Stimulated activated CD8-positive, alpha-beta memory T cell treated with anti-CD3 and anti-CD28 coated beads, Interleukin-15, amount 100 ng/mL, for 4 hours (primary cell): ENCODE measurements at places on chromosomes 4 and X.

GRCh38 chr4:9811806-9812205 lies 30.4 kb downstream of the DRD5 start:
- no peak for DNase-seq

GRCh38 chrX:112857478-112857878 lies 16.8 kb upstream of the AMOT start:
- DNase-seq: no peak

DNA sequence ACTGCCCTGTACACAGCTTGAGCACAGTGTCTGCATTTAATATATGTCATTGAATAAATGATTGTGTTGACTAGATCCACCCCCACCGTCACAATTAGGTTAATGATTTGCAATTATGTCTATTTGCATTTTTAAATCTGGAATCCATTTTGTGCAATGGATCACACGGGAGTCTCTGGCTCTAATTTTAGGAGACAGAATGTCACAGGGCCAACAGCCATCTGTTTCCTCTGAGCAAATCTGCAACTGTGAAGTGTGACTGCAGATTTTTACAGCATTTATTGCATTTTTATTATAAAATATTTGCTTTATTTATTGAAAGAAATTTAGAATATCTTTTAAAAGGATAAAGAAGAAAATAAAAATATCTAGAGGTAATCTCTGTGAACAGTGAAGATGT lies 316.8 kb downstream of the HS3ST1 start:
- no peak for DNase-seq

DNA sequence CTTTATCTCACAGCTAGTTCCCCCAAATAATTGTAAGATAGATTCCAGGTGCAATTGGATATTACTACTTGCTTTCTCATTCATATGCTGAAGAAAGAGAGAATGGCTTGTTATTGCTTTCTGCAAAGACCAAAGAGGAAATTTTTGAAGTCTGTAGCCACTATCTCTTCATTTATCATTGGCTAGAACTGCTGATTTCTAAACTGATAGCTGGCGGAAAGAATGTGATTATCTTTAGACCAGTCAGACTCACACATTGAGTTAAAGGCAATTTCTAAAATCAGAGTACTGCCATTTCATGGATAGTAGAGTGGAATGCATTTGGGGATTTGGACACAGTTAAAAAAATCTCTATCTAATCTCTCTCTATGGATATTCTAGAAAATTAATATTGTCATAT lies 12.4 kb upstream of the TMPRSS11E start:
- DNase-seq: no peak

DNA sequence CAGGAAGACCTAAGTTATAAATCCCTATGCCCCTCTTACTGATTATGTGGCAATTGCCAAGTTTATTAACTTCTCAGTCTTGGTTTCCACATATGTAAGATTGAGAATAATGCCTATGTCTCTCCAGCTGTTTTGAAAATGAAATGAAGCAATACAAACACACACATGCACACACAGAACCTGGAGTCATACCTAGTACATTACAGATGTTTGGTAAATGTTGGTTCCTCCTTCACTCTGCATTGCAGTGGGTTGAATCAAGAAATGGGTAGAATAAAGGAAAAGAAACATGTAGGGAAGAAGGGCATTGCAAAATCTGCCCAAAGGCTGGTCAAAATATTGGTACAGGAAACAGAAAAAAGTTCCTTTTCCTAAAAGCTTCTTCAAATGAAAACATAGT lies 309.9 kb upstream of the EMCN start:
- DNase-seq: no peak

- no peak for DNase-seq
Measured at GRCh38 chrX:1134156-1134555, 78.3 kb downstream of the CRLF2 start.

- DNase-seq: no peak
Measured at GRCh38 chr4:79042079-79042674, 102.9 kb upstream of the PAQR3 start.

DNA sequence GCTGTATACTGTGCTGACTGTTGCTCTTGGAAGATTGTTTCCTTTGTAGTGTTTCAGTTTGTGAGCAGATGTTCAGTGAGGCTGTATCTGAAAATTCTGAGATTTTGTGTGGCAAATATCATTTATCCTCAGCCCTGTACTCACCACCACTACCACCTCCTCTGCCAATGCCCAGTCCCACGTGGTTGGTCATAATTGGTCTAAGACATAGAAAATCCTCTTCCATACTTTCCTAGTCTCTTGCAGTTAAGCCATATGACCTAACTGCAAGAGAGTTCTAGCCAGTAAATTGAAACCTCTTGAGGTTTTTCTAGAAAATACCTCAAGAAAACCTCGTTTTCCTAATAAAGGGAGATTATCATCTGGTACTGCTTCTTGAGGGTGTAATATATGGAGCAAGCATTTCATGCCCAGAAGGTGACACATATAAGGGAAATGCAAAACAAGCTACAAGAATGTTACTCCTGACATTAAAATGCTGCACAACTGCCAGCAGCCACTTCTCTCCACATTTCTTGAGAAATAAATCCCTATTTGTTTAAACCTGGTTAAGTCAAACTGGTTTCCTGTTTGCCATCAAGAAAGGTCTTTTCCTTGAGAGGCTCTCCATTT lies 32.8 kb downstream of the ABCE1 start:
- no peak for DNase-seq

DNA sequence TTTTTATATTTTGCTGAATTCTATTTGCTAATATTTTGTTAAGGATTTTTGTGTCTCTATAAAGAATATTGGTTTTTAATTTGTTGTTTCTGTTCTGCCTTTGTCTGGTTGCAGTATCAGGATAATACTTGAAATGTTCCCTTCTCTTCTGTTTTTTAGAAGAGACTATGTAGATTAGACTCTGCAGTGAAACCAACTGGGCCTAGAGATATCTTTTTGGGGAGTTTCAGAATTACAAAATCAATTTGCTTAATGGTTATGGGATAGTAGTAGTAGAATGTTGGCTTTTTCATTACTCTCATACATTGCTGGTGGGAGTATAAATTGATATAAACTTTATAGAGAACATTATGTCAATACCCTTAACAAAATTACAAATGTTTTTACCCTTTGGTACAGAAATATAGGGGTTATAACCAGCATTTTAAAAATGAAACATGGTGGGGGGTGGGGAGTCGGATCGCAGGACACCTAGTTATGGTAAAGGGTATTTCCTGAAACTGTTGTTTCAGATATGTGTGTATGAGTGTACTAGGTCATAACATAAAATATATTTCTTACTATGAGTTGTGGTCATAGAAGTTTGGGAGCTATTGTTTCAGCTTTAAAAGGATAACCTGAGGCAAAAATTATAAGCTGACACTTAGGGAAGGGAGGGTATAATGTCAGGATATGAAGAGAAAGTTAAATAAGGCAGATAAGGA lies 29.0 kb downstream of the CLOCK start:
- no peak for DNase-seq

DNA sequence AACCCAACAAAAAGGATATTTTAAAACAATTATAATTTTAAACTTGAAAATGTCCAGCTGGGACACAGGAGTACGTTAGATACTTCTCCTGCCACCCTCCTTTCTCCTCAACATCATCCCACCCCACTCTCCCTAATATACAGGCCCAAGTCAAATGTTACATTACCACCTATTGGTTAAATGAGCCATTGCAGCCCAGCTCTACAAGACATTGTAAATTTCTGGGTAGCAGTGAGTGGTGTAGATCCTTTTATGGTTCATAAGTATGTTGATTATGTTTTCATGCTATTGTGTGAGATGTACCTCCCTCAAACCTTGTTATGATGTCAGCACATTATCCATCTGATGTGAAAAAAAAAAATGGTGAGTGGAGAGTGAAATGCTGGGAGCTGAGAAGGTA lies 187.1 kb upstream of the BCOR start:
- no peak for DNase-seq

DNA sequence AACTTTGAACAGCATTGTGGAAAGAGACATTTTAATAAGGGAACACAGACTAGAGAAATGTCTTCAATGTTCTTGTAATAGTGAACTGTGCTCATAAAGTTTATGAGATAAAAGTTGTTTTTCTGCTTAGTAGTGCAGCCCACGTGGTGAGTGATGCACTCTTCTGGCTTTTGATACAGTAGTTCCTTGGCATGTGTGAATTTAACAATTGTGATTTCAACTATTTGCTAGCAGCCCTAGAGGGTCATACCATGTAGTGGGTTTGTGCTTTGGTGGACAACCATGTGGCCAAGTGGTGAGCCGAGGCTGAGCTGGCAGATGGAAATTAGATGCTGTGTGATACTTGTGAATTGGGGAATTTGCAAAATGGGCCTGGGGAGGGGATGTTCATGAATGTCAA lies 116.2 kb upstream of the SLC4A4 start:
- no peak for DNase-seq

GRCh38 chr4:119068529-119068962 lies 67.1 kb upstream of the MYOZ2 start:
- DNase-seq: no peak

- no peak for DNase-seq
Measured at GRCh38 chr4:80074069-80074468, 1.0 kb upstream of the ANTXR2 start.

GRCh38 chrX:108219949-108220601 lies 128.5 kb downstream of the ATG4A start:
- no peak for DNase-seq

DNA sequence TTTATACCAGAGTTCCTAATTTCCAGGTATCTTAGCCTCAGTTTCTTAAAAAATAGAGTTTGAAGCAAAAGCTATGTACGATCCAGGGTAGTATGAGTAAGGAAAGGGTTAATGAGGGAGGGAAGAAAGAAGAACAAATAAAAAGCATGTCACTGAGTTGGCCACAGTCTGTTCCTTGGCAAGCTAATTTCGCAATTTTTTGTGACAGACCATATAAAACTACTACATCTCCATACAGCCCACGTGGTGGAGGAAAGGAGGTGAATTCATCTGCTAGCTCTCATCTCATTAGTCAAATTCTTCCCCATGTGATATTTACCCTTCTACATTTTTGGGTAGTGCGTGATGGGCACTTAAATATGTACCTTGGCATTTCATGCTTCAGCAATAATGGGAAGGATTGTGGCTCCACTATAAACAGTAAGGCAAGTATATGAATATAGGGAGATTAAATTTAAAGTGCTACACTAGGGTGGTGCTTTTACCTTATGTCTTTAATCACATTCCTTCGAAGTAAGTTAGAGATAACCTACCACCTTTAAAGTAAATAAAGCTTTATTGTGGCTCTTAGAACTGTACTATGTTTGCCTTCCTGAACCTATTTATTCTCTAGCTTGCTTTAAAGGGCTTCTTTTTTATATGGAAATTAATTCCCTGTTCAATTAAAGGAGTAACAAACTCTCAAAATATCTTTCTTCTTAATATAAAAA lies 102.1 kb upstream of the VAMP7 start:
- no peak for DNase-seq

GRCh38 chrX:13487731-13488505 lies 81.5 kb upstream of the EGFL6 start:
- DNase-seq: no peak

- DNase-seq: peak; percentile 3
Measured at GRCh38 chr4:74320559-74321118, 12.4 kb downstream of the EPGN start.

- no peak for DNase-seq
Measured at GRCh38 chr4:106149026-106149425, 167.0 kb downstream of the TBCK start.
